ENCODE measurements at places on chromosomes 7 and 10. TPM values are rescaled to one million over a fixed set of nuclear protein-coding genes. Genes with fewer than 3 reads are reported as not detected.

Gene POMZP3
- total RNA-seq: 23.5 TPM

Gene DPP6
- total RNA-seq: 1.8 TPM

Gene PTPN12
- total RNA-seq: 83.1 TPM

- H3K4me1 ChIP-seq: no peaks in the 10 kb centered on the region
- H3K4me3 ChIP-seq: no peak overlapping the region
- H3K27ac ChIP-seq: no peak overlapping the region
- no peaks in the 10 kb centered on the region for H3K36me3 ChIP-seq
Observed at GRCh38 chr10:110436554-110437350, 61.0 kb upstream of the DUSP5 start.

GRCh38 chr7:102125127-102125596, 161.5 kb upstream of the SH2B2 start:
- H3K4me1 ChIP-seq: peaks cover 4% of the 10 kb centered on the region
- no peaks in the 10 kb centered on the region for H3K27me3 ChIP-seq
- H3K4me3 ChIP-seq: no peak overlapping the region
- no peak overlapping the region for H3K27ac ChIP-seq
- DNase-seq: no peak

- no peak overlapping the region for H3K27ac ChIP-seq
- DNase-seq: no peak
- no peaks in the 10 kb centered on the region for H3K4me1 ChIP-seq
- no peaks in the 10 kb centered on the region for H3K36me3 ChIP-seq
- no peak overlapping the region for H3K4me3 ChIP-seq
Observed at GRCh38 chr10:12643279-12643678, 293.9 kb downstream of the CAMK1D start.
